SK-MEL-5 (cell line): ENCODE measurements at places on chromosomes 6 and 20.
A peak's percentile ranks its signal among the peaks of the same experiment; 100 is the strongest.

DNA sequence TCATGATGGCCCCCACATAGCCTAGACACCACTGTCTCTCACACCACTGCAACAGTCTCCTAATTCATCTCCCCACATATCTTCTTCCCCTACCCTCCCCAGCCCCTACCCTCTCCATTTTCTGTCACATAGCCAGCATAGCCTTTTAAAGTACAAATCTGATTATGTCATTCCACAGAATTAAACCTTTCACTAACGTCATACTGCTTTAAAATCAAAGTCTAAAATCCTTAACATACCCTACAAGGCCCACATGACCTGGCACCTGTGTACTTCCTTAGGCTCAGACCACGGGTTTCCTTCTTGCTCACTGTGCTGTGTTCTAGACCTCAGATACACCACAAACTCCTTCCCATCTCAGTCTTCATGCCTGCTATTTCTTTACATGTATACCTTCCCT is 5.9 kb downstream of the OSTM1 start:
- DNase-seq = no peak

- no peak for DNase-seq
Measured at GRCh38 chr6:11272491-11273192, 40.2 kb upstream of the NEDD9 start.

- DNase-seq = no peak
Measured at GRCh38 chr6:153099636-153100035, 31.4 kb downstream of the RGS17 start.

DNA sequence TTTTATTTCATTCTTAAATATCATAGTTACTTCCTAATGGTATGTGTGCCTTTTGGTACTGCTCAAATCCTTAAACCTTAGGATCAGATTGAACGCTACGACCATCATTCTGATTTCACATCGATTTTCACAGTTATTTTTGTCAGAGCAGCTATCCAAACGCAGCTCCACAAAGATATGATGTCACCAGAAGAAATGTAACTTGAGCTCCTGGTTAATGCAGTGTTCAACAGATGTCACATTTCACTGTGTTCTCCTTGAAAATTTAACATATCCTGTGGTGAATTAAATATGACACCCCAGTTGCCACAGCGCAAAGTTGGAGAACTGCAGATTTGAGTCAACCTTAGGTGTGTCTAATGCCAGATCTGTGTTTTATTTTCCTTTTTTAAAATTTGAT is 81.4 kb downstream of the CTNNBL1 start:
- no peak for DNase-seq

- peak; percentile 100 for DNase-seq
Measured at GRCh38 chr20:1827974-1828785, 67.0 kb upstream of the SIRPA start.

- no peak for DNase-seq
Measured at GRCh38 chr6:21450149-21450548, 143.4 kb upstream of the SOX4 start.
